ENCODE measurements at places on chromosomes 1 and 21. TPM values are rescaled to one million over a fixed set of nuclear protein-coding genes. Genes with fewer than 3 reads are reported as not detected.

The COL9A2 gene
- total RNA-seq: 66.9 TPM

The KCNJ9 gene
- 4.1 TPM for total RNA-seq

The MYOG gene
- 19.8 TPM for total RNA-seq

The USH2A gene
- total RNA-seq: 48.3 TPM

The RGS1 gene
- total RNA-seq: 26.9 TPM

The UCHL5 gene
- 50.0 TPM for total RNA-seq

The FAM163A gene
- total RNA-seq: 1.3 TPM

The SPATA21 gene
- total RNA-seq: not detected

The REN gene
- not detected for total RNA-seq

The NCAM2 gene
- total RNA-seq: 24.0 TPM

The RGS4 gene
- total RNA-seq: 24.2 TPM

Measured in camera-type eye (tissue), 1 donor.